ENCODE measurements at places on chromosomes 7 and 10.

DNA sequence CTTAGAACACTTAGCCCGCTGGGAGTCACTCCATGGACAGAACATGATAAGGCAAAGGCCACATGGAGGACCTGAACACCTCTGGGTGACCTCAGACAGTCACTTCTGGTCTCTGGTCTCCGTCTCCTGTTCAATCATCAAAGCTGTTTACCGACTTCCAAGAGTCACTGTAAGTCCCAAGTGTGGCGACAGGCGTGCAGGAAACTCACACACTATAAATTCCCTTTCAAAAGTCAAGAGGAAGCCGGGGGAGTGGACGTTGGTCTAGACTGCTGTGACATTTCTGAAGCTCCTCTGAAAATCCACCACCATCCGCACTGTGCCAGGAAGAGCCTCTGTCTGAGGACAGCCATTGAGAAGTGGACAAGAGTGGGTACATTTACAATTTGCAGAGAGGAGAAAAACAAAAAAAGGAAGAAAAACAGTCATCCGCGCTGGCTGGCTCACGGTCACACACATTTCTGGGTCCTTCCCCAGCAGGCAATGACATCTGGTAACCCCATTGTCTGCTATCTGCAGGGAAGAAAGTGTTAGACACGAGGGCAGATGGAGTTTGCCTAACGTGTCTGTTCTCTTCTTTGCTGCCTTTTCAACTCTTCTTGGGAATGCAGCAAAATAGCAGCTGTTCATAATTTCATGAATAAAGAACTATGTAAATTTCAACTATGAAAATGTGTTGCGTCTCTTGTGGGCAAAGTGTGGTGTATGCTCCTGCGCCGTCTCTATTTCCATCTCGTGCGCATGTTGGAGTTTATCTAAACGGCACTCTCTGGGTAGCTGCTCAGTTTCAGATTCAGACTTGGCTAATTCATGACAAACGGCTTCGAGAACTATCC, 32.9 kb upstream of the CUX1 start:
- peak; percentile 99 for DNase-seq

GRCh38 chr10:130773941-130774340, 537.6 kb downstream of the TCERG1L start:
- DNase-seq, result no peak

- DNase-seq, result peak; percentile 71
Observed at GRCh38 chr10:1048349-1048731, 579 bp downstream of the IDI1 start.

DNA sequence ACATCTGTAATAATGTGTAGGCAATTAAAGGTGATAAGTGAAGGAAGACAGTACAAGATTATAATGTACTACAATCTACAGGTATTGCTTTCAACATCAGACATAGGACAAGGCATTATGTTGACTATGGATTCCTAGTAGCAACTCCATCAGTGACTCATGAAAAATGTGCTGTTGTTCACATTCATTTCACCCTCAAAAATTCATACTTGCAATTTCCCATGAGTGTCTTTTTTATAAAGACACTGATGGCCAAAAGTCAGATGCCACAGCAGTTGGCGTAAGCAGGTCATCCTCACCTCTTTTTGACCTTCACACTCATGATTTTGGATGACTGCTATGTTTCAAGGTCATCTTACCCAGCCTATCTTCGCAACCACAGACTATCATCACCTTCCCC, 100.0 kb upstream of the AMPH start:
- no peak for DNase-seq

GRCh38 chr7:81710751-81711150, 59.1 kb downstream of the HGF start:
- DNase-seq, result no peak

DNA sequence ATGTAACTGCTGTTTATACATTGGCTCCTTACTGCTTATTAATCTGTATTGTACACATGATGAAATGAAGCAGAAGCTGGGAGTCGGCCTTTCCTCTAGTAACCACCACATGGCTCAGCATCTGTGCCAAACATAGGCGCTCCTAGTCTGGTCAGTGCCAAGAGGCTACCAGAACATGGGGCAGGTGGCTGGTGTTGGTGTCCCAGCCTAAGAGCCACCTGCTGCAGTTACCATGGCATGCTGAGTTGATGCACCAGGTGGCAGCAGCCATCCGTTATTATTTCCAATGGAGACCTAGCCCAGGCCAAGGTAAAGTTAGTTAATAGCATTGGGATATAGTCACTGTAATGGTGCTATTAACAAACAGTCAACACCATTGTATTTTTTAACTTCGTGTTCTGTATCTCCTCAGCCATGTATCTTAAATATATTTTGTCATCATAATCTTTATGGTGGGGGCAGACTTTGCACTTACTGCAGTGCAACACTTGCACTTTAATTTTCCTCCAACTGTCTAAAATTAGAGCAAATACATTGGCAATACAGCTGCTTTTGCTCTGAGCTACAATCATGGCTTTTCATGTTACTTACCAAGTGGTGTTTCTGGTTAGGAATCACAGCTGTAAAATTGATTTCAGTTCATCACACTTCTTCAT, 33.1 kb downstream of the HBP1 start:
- DNase-seq, result peak; percentile 76

DNA sequence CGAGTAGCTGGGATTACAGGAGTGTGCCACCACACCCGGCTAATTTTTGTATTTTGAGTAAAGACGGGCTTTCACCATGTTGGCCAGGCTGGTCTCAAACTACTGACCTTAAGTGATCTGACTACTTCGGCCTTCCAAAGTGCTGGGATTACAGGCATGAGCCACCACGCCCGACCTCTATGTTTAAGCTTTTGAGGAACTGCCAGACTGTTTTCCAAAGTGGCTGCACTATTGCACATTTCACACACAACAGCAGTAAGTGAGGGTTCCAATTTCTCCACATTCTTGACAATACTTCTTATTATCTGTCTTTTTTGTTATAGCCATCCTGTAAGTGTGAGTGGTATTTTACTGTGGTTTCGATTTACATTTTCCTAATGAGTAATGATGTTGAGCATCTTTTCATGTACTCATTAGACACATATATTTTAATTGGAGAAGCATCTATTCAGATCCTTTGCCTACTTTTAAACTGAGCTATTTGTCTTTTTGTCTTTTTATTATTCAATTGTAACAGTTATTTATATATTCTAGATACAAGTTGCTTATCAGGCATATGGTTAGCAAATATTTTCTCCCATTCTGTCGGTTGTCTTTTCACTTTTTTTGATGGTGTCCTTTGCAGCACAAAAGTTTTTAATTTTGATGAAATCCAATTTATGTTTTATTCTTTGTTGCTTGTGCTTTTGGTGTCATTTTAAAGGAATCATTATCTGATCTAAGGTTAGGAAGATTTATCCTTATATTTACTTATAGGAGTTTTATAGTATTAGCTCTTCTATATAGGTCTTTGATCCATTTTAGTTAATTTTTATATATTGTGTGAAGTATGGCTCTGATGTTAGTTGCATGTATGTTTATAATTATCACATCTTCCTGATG, 12.8 kb upstream of the IRF5 start:
- no peak for DNase-seq

DNA sequence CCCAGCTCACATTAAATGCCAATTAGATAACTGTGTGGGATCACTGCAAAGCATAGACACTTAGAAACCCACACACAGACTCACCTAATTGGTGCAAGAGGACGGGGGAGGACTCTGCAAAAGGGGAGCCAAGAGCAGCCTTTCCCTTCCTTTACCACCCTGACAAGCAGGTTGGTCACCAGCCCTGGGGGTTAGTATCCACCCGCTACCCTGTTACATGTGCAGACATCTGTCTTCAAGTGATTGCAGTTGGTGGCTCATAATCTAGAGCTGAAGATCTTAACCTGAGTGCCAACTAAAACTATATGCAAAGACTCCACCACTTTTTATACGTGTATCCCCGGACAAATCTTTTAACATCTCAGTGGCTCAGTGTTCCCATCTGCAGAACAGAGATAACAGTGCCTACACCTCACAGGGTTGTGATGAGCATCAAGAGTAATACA, 56.9 kb downstream of the SORBS1 start:
- DNase-seq, result no peak

Data from brain (organoid and tissue), 16 donors.